Ovary (tissue), 10 donors: ENCODE measurements at places on chromosomes 16 and 17.

DNA sequence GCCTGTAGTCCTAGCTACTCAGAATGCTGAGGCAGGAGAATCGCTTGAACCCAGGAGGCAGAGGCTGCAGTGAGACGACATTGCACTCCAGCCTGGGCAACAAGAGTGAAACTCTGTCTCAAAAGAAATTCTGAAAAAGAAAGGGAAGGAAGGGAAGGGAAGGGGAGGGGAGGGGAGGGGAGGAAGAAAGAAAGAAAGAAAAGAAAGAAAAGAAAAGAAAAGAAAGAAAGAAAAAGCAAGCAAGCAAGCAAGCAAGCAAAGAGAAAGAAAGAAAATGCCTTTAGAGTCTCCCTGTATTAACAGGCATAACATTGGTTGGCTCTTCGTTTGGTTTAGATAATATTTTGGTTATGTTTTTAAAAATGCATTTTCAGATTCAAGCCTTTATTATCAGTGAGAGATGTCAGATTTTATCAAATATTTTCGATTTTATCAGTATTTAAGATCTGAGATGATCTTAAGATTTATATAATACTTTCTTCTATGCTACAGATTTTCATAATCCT is 281.1 kb downstream of the NPIPA8 start:
- H3K4me3 ChIP-seq: no peak overlapping the region
- no peak for DNase-seq
- no peaks in the 10 kb centered on the region for H3K4me1 ChIP-seq
- H3K27ac ChIP-seq: no peak overlapping the region

- DNase-seq: no peak
- no peak overlapping the region for H3K27ac ChIP-seq
- no peaks in the 10 kb centered on the region for H3K4me1 ChIP-seq
- no peak overlapping the region for H3K4me3 ChIP-seq
- H3K36me3 ChIP-seq: no peaks in the 10 kb centered on the region
Observed at GRCh38 chr17:71828182-71828596, 292.6 kb upstream of the SOX9 start.

- no peaks in the 10 kb centered on the region for H3K27me3 ChIP-seq
- H3K36me3 ChIP-seq: no peaks in the 10 kb centered on the region
- no peak overlapping the region for H3K27ac ChIP-seq
- H3K4me3 ChIP-seq: no peak overlapping the region
- H3K4me1 ChIP-seq: no peaks in the 10 kb centered on the region
Observed at GRCh38 chr17:40510328-40510648, 8.9 kb upstream of the TNS4 start.

DNA sequence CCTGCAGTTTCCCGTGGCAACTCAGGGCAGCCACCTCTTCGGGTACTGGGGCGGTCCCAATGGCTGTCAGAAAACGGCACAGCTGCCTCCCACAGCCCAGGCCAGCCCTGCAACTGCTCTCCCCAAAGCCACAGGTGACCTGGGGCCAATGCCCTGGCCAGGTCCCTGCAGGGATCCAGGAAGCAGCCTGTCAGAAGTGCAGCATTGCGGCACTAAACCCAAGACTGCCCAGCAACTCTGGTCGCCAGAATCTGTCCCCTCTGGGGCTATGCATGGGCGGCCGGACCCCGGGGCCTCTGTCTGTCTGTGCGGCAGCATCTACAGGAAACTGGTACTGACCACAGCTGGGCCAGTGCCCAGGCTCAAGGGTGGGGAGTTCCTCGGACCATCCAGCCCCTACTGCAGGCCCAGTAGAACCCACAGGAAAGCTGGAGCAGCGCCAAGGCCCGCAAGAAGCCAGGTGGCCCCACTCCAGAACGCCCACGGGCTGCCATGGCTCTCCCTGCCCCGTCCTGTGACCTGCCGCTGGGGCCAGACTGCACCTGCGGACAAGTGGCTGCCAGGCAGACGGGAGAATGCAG is 5.5 kb downstream of the CYBC1 start:
- no peak overlapping the region for H3K4me3 ChIP-seq
- DNase-seq: no peak
- H3K27ac ChIP-seq: no peak overlapping the region
- no peaks in the 10 kb centered on the region for H3K27me3 ChIP-seq
- peaks cover 17% of the 10 kb centered on the region for H3K4me1 ChIP-seq
- no peaks in the 10 kb centered on the region for H3K36me3 ChIP-seq

- H3K36me3 ChIP-seq: no peaks in the 10 kb centered on the region
- DNase-seq: peak; percentile 84
- H3K4me3 ChIP-seq: no peak overlapping the region
- peaks cover 19% of the 10 kb centered on the region for H3K4me1 ChIP-seq
- H3K27ac ChIP-seq: no peak overlapping the region
- H3K27me3 ChIP-seq: no peaks in the 10 kb centered on the region
Observed at GRCh38 chr16:20868890-20869289, 31.3 kb downstream of the DCUN1D3 start.
